ENCODE measurements at places on chromosomes 5 and 9.

GRCh38 chr5:127358740-127359139, 68.1 kb downstream of the MEGF10 start:
- no peak for DNase-seq

GRCh38 chr5:143229426-143229895, 174.0 kb downstream of the NR3C1 start:
- peak; percentile 2 for DNase-seq

DNA sequence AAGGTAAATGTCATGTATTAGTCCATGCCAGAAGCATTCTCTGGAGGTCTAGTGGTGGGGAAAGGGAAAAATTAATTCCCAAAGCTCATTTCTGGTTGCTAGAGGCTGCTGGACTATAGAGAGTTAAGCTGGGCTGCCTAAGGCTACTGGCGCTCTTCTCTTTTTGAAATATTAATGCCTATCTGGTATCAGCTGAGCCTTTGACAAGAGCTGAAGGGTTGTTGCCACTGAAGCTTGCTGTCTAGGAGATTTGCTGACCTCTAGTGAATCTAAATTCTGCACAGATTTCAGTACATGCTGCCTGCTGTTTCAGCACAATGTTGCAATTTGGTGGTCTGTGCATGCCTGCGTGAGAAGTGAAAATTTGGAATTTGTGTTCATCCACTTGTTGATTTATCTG, 29.1 kb upstream of the PLCXD3 start:
- DNase-seq: no peak

GRCh38 chr9:15086778-15087324, 176.6 kb upstream of the FREM1 start:
- no peak for DNase-seq

GRCh38 chr5:135890867-135891266, 4.8 kb downstream of the IL9 start:
- DNase-seq: no peak

- DNase-seq: no peak
These were observed 31.6 kb downstream of the NEURL1B start for GRCh38 chr5:172672681-172673080.

DNA sequence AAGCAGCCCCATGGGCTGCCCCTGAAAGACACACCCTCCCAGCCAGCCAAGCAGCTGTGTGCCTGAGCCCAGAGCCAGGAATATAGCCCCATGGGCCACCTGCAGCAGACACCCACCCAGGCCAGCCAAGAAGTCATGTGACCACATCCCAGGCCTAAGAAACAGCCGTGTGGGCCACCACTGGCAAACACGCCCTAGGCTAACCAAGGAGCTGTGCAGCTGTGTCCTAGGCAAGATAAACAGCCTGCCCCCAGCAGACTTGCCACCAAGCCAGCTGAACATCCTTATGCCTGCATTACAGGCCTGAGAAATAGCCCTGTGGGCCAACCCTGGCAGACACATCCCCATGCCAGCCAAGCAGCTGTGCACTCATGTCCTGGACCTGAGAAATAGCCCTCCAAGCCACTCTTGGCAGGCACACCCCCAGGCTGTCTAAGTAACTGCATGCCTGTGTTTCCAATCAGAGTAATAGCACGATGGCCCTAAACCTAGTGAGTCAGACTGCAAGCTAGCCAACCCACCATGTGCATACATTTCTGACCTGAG, 143.0 kb downstream of the ADAMTS6 start:
- no peak for DNase-seq

GRCh38 chr9:135671591-135672041, 8.5 kb downstream of the LCN9 start:
- no peak for DNase-seq

DNA sequence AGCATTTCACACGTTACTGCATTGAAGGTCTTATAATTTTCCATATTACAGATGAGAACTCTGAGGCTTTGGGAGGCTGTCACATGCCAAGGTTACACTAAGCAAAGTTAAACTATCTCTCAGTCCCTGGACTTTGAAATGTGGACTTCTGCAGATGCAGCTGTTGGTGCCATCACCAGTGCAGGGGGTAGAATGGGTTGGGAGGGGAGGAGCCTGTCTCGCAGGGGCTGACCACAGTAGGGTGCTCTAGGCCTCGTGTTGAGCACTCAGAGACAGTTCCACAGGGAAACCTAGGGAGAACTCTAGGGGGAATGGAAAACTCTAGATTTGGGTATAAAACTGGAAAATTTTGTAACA, 220.9 kb downstream of the MAPKAP1 start:
- DNase-seq: no peak

GRCh38 chr5:7916171-7916804, 47.3 kb downstream of the MTRR start:
- DNase-seq: no peak

DNA sequence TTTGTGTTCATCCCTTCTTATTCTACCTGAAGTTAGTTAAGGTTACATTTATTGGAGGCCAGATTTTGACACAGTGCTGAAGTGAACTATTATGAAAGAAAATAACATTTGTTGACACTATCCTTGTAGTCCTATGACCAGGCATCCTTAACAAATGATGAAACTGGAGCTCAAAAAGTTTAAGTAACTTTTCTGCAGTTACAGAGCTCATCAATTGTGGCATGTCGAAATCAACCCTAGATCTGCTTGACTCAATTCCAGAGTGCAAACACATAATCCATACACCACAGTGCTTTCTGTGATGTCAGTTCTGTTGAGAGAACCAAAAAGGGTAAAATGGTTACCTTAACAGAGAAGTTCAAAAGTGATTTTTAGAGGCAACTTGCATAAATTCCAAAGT, 28.6 kb downstream of the KCNN2 start:
- no peak for DNase-seq

DNA sequence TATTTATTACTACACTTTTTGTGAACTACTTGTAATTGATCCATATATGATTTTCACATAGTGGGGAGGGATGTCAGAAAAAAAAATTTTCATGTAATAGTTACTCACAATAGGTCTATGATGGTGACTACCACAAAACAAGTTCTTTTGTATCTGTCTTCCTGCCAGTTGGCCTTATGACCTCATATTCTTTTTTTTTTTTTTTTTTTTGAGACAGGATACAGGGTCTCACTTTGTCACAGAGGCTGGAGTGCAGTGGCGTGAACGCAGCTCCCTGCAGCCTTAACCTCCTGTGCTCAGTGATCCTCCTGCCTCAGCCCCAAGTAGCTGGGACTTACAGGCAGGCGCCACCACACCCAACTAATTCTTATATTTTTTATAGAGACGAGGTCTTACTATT, 10.9 kb downstream of the SEC24A start:
- no peak for DNase-seq

DNA sequence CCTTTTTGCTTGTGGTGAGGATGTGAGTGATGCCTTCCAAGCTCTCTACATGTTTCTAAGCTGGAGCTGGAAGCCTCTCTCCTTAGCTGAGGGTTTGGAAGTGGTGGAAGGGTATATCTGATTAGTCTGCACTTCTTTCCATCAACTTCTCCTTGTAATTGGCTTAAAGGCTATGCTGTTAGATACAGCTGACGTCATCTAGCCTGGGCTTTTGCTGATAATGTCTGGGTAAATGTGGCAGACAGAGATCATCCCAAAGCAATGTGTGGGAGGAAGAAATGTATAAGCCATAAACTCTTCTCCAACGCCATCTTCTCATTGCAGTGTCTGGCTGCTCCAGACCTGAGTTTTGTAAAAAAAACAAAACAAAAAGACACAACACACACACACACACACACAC, 29.3 kb downstream of the ZNF354C start:
- no peak for DNase-seq

- no peak for DNase-seq
These were observed 279.2 kb upstream of the NREP start for GRCh38 chr5:112036206-112036605.

- no peak for DNase-seq
These were observed 20.8 kb upstream of the ACTBL2 start for GRCh38 chr5:57503433-57503832.

DNA sequence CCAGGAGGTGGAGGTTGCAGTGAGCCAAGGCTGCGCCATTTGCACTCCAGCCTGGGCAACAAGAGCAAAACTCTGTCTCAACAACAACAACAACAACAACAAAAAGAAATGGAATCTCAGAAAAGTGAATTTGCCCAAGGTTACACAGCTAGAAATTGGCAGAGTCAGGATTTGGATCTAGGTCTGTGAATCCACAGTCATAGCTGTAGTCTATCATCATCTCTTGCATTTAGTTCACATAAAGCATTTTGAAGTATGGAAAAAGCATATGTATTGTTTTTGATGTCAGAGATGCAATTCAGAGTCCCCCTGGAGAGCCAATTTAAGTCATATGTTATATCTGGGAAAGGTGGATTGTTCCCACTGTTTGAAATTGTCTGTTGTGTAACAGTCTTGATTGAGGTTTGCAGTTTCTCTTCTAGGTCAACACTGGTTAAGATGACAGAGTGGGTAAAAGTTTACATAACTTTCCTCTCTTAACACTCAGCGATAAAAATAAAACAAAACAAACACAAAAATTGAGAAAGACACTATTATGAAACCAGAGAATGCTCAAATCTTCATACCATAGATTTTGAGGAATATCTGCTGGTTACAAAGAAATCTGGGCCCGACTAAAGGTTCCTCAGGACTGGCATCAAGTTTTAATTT, 21.5 kb upstream of the GPR21 start:
- DNase-seq: no peak

DNA sequence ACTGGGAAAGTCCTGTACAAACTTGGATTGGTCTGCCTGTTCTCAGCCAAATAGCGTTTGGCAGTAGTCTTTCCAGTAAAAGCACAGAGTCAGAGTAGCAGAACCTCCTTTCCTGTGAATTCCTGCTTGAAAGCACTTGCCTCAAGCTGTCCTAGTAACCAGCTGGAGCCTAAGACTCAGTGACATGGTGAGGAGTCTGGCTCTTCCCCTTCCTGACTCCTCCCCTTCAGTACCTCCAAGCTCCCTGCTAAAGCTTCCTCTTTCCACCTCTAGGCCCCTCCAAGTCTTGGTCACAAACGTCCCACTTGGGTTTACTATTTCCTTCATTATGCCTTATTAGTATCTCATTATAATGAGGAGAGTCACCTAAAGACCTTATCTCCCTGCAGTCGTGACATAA, 21.4 kb upstream of the FAM81B start:
- no peak for DNase-seq

DNA sequence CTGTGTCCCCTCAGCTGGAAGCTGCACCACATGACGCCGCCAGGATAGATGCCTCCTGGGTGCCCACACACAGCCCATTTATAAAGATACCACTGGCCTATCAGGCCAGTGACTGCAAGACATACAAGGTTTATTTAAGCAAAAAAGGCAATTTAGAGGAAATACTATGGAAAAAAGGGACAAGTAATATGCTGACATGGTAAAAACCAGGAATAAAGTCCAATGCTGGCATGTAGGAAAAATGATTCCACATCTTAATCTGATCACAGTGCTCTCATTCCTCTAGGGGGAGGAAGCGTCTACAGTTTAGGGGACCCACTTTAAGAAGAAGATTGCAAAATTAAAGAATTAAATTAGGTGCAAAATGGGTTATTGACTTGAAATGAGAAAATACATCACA, 80.1 kb downstream of the ZNF354C start:
- no peak for DNase-seq

- peak; percentile 36 for DNase-seq
These were observed 52.5 kb downstream of the RPS23 start for GRCh38 chr5:82225525-82226172.

DNA sequence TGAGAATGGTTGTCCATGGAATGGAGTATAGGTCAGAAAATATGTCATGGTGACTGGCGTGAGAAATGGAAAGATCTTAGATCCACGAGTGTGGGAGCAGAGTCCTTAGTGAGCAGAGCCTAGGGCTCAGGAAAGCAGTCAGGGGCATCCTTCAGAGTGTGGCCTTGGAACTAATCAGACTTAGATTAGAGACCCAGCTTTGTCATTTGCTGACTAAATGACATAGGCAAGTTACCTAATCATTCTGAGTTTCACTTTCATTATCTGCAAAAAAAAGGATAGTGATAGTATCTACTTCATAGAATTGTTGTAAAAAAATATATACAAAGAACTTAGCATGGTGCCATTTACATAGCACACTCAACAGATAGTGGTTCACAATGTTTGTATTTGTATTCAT, 24.3 kb upstream of the SLIT3 start:
- DNase-seq: no peak

- peak; percentile 8 for DNase-seq
These were observed 207.3 kb downstream of the SAXO1 start for GRCh38 chr9:18825656-18826170.

- DNase-seq: no peak
These were observed 184.2 kb upstream of the TBCA start for GRCh38 chr5:77960305-77960704.

- no peak for DNase-seq
These were observed 87.4 kb upstream of the PAPPA start for GRCh38 chr9:116066221-116066620.

DNA sequence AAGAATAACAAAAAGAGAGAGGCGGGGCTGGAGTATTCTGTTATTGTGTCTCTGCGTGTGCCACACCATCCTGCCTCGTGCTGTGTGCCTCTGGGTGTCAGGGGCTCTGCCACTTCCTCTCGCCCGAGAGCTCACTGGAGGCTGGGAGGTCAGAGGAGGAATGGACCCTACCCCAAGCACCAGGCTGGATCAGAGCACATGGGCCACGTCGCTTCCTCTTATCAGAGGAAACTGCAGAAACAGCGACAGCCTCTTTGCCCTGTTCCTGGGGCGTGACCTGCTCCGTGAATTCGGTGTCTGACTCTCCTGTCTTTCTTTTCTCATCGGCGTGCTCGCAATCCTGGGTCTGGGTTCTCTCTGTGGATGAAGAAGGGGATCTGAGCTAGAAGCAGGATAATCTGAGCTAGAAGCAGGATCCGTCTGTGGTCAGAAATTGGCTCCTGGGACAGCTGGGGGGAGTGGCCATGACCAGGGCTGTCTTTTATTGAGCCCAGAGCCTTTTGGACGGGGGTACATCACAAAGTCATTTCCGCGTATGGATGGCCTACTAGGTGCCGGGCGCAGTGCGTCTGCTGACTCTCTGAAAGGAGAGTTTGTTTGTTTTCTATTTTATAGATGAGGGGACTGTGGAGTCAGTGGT, 150.3 kb upstream of the COL5A1 start:
- DNase-seq: no peak

DNA sequence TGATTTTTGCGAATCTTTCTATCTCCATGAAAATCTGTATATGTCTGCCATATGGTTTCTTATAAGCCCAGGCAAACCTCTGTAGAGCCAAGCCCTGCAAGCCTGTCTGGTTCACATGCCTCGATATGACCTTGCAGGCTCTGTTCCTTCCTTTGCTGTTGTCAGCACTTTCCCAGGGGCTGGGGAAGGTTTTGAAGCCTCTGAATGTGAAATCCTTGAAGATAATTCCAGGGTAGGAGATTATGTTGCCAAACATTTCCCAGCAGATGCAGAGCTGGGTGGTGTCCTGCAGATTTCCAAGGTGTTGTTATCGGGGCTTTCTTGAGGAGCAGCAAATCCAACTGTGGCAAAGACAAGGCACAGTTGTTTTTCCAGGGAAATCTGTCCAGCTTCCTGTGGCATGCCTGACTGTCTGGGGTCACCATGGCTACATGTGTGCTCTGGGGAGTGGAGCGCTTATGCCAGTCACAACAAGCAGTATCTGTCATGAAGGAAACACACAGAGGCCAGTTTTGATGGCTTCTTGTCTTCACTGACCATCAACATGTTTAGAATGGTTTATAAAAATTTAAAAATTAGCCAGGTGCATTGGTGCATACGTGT, 60.7 kb upstream of the RPS23 start:
- no peak for DNase-seq
